ENCODE measurements at places on chromosomes 13 and 19. TPM values are rescaled to one million over a fixed set of nuclear protein-coding genes. Genes with fewer than 3 reads are reported as not detected.

- no peak overlapping the region for H3K27ac ChIP-seq
- no peak overlapping the region for H3K4me3 ChIP-seq
- H3K36me3 ChIP-seq: no peaks in the 10 kb centered on the region
- DNase-seq: no peak
Observed at GRCh38 chr13:113087923-113088690, 17.5 kb upstream of the F7 start.

CLC gene
- not detected for total RNA-seq

GRCh38 chr13:89878904-89879303, 1468.6 kb upstream of the MIR17HG start:
- H3K4me3 ChIP-seq: no peak overlapping the region
- H3K27me3 ChIP-seq: no peaks in the 10 kb centered on the region
- H3K4me1 ChIP-seq: no peaks in the 10 kb centered on the region
- H3K27ac ChIP-seq: no peak overlapping the region
- no peaks in the 10 kb centered on the region for H3K36me3 ChIP-seq
- DNase-seq: no peak

DNA sequence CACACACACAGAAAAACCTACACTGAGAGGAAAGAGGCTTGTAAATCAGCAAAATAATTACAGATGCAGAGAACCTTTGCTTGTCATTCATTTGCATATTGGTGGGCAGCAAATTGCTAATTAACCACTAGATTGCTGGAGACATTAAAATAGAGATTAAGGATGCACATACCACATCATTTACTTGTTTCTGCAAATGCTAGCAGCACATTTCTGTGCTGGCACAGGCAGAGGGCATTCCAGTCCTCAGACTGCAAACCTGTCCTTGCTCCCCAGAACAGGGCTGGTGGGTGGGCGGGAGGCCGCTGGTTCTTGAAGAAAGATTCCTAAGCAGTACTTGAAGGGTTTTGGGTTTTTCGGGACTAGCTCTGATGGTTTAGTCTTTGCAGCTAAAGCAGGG, 941 bp upstream of the SIAH3 start:
- no peaks in the 10 kb centered on the region for H3K4me1 ChIP-seq
- peaks cover 10% of the 10 kb centered on the region for H3K27me3 ChIP-seq
- no peaks in the 10 kb centered on the region for H3K36me3 ChIP-seq
- H3K4me3 ChIP-seq: no peak overlapping the region
- H3K27ac ChIP-seq: no peak overlapping the region

Measured in Panc1 (cell line).